ENCODE measurements at places on chromosomes 12 and 14.

DNA sequence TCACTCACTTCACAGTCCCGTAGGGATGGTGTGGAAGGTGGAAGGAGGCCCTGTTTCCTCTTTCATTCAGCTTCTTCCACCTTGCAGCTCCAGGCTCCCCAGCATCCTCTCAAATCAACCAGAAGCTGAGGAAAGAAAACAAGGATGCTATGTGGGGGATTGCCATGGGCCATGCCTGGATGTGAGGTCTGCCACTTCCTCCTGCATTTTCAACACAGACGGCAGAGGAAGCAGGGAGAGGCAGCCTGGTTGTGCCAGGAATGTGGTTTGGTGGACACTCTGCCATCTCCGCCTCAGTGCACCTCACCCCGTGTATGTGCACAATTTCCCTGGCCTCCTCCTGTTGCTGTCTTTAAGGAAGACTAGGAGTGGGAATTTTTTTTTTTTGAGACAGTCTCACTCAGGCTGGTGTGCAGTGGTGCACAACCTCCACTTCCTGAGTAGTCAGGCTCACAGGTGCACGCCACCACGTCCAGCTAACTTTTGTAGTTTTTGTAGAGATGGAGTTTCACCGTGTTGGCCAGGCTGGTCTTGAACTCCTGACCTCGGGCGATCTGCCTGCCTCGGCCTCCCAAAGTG, 99.2 kb downstream of the SLC15A4 start:
- no peak for DNase-seq

DNA sequence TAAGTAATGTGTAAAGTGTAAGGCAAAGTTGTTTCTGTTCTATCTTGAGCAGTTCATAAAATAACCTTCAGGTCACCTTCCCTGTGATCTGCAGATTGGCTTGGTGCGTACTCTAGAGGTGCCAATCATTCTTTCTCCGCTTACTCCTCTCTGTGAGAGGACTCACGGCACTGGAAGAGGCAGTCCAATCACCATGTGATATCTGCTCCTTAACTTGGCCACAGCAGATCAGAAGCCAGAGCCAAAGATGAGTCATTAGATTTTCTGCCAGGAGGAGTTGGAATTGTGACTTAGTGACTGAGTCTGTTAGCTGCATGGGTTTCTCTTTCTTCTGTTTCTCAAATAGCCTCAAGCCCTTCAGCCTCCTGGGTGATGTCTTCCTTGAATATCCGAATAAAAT, 165.5 kb downstream of the SLC41A2 start:
- DNase-seq: no peak

DNA sequence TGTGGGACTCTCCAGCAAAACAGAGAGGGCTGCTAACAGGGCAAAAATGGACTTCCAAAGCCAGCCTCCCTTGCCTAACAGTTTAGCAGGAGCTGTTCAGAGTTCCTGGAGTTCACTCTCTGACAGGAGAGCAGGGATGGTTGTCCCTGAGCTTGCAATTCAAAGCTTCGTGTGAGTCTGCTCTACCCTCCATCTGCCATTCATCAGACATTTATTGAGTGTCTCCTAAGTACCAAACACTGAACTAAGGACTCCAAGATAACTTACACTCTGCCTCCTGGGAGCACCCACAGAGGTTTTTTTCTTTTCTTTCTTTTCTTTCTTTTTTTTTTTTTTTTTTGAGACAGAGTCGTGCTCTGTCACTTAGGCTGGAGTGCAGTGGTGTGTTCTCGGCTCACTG, 28.7 kb downstream of the RHOF start:
- no peak for DNase-seq

DNA sequence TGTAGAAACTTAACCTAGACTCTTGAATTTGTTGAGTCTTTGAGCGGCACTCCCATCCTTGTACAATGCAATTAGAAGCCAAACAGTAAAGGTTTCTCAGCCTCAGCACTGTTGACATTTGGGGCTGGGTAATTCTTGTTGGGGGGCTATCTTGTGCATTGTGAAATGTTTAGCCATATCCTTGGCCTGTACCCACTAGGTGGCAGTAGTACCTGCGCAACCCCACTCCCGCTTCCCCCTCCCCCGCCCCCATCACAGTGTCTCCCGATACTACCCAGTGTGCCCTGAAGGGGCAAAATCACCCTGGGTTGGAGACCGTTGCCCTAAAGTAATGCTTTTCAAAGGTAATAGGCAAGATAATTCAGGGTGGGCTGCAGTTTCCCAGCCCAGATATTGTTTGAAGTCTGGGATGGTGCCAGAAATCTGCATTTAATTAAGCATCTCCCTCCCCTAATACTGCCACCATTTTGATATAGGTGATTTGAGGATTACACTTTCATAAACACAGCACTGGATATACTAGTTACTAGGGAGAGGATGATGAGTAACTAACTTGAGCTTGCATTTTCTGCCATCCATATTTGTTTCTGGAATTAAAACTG, 1.8 kb downstream of the COX6A1 start:
- DNase-seq: peak; percentile 42

GRCh38 chr14:93728651-93729016, 59.7 kb downstream of the PRIMA1 start:
- DNase-seq: no peak

DNA sequence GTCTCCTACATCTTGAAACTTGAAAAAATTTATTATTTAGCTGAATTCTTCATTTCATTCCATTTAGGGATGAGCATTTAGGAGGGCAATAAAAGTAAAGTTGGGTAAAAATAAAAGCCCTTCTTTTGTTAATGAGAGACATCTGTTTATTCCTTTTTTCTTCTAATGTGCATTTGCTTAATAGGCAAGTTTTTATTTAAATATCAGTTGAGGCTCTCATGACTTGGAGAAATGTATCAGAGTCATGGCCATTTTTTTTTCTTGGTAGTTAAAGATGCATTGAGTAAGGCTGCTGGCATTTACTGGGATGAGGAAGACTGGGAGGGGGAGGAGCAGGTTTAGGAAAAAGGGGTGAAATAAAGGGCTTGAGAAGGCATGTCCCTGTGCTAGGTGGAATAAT, 609.9 kb upstream of the TMEM132C start:
- DNase-seq: no peak

GRCh38 chr12:55996201-55996714, 818 bp upstream of the SUOX start:
- DNase-seq: peak; percentile 74

- no peak for DNase-seq
Observed at GRCh38 chr14:101980700-101981099, 16.3 kb downstream of the DYNC1H1 start.

DNA sequence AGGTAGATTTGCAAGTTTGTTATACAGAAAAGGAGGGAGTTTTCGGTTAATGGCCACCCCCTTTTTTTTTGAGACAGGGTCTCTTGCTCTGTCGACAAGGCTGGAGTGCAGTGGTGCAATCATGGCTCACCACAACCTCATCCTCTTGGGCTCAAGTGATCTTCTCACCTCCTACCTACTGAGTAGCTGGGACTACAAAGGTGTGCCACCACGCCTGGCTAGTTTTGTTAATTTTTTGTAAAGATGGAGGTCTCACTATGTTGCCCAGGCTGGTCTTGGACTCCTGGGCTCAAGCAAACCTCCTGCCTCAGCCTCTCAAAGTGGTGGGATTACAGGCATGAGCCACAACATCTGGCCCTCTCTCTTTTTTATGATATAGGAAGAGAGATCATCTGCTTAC, 94.6 kb downstream of the CDK17 start:
- DNase-seq: no peak

DNA sequence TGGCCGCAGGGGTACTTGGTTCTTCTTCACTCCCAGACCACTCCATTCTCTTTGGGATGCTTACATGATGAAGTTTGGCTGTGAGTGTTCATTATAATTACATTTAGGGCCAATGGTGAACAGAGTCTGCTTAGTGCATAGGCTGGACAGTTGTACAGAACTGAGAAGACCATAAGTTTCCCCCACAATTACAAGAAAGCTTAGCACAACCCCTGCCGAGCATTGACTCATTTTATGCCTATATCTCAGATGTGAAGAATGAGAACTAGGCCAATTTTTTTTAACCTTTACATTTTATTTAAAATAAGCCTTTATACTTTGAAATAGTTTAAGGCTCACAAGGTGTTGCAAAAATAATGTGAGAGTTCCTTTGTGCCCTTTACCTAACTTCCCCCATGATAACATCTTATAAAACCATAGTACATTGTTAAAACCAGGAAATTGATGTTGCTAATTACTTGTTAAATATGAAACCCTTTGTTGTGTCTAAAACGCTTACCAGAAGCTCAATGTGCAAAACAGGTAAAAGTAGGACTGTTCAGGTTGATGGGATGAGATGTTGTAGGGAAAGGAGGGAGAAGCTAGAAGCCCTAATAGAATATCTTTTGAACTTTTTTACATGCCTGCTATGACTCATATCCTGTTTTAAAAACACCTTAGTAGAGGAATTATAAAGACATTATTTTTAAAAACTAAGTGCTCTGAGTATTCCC, 47.2 kb downstream of the ALDH1L2 start:
- no peak for DNase-seq

DNA sequence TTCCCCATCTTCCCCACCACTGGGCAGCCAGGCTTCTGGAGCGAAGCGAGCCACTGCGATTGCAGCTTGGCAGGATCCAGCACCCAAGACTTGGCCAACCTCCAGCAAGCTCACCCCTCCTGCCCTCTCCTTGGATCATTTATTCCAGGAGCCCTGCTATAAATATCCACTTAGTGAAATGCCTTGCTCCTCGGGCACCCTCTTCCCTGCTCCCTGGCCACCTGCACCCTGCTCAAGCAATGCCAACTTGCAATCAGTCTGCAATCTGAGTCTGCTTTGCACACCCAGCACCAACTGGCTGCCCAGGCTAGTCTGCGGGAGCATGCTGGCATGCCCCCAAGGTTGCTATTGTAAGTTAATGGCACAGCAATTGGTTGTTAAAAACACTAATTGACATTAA, 666.0 kb downstream of the MED13L start:
- no peak for DNase-seq

DNA sequence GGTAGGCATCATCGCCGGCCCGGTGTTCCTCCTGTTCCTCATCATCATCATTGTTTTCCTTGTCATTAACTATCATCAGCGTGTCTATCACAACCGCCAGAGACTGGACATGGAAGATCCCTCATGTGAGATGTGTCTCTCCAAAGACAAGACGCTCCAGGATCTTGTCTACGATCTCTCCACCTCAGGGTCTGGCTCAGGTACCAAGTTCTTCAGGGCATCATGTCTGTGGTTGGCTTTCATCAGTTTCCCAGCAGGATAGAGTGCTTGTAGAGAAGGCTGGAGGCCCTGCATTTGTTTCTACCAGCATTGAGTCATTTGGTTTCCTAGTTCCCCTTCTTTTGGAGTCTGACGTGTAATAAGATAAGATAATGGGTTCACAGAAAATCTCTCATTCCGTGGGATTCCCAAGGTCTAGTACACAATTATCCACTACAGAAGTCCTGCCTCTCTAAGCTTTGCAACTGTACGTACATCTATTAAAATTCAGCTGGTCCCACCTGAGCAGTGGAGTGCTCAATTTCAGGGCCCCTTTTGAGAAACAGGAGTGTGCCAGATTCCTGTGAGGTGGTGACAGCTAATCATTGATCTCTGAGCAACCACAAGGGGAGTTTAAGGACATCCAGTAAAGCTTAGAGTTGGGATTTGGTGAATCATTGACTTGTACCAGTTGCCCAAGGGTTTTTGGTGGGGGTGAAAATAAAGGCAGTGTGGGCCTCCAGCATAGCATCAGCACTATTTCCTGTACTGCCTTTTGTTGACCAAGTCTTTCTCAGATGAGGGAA, 25.1 kb downstream of the ACVR1B start:
- no peak for DNase-seq

GRCh38 chr12:52896190-52897100, 8.4 kb downstream of the KRT8 start:
- no peak for DNase-seq

DNA sequence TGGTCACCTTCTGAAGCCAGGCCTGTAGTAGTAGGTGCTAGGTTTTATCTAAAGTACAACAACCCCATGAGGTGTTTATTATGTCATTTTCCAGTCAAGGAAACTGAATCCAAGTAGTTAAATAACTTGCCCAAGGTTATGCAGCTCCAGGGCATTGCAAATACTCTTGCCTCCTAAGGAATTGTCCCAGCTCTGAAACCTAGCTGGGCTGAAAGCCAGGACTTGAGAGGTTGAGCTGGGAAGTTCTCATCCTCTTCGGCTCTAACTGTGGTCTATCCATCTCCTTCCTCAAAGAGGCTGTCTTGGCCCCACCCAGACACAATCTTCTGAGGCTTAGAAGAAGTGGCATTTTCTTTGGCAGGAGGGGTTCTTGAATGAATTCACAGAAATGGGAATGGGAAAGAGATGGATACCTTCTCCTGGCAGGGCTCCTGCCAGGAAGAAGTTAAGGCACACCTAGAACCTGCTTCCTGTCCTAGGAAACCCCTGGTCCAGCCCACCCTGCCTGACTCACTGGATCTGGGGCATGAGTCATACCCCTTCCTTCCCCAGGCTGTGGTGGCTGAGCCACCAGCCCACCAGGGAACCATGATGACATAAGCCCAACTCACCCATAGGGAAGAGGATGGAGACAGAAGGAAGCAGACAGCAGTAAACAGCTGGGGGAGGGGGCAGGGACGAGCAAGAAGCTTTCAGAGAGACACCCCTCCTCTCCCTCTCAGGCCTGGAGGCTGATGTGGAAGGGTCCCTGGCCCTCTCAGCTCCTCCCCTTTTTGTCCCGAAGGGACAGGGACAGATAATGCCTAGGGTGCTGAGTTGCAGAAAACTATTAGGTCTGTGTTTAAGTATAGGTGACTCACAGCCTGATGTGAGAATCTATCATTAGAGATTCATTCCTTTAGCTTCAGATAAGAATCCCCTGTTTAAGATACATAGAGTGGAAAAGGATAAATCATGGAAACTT, 2.1 kb upstream of the PLEK2 start:
- no peak for DNase-seq

- no peak for DNase-seq
Observed at GRCh38 chr12:65875640-65876071, 51.4 kb downstream of the HMGA2 start.

DNA sequence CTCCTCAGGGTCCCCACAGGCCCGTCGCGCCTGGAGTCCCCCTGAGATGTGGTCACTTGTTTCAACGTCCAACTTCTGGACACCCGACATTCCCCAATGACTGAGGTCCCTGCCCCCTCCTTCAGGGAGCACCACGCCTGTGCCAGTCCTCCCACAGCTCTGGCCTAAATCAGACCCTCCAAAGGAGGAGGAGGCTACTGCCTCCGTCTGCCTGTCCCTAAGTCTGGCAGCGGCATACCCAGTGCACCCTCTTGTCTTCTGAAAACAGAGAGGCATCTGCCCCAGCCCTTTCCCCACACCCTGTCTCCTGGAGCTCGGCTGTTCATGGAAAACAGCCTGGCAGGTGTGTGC, 46.2 kb downstream of the TESC start:
- DNase-seq: no peak

DNA sequence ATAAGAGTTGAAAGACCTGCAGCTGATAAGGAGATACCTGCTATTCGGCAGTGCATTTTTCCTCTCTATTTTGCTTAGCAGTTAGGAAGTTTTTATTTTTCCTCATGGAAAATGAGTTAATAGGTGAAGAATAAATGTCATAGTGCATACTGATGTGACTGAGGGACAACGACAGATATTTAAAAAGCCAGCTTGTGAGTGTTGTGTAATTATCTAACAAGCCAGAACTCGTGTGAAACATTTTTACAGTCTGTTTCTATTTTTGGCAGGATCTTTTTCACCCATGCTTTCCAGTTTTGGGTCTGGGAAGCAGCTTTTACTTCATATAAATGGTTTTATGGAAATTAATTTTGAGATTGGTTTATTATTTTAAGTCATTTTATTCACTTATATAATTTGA, 2.9 kb downstream of the FBXO34 start:
- no peak for DNase-seq

GRCh38 chr14:71168564-71169427, 261.5 kb downstream of the PCNX1 start:
- DNase-seq: no peak

All from retina (tissue), 1 donor.